ENCODE measurements at places on chromosomes 1 and 21. TPM values are rescaled to one million over a fixed set of nuclear protein-coding genes. Genes with fewer than 3 reads are reported as not detected.

GRCh38 chr1:117094841-117095604, 26.5 kb downstream of the TRIM45 start:
- no peak for DNase-seq

GRCh38 chr1:109847251-109847650, 63.4 kb upstream of the CSF1 start:
- no peak for DNase-seq

GRCh38 chr1:60091195-60091715, 17.7 kb upstream of the C1orf87 start:
- no peak for DNase-seq

DNA sequence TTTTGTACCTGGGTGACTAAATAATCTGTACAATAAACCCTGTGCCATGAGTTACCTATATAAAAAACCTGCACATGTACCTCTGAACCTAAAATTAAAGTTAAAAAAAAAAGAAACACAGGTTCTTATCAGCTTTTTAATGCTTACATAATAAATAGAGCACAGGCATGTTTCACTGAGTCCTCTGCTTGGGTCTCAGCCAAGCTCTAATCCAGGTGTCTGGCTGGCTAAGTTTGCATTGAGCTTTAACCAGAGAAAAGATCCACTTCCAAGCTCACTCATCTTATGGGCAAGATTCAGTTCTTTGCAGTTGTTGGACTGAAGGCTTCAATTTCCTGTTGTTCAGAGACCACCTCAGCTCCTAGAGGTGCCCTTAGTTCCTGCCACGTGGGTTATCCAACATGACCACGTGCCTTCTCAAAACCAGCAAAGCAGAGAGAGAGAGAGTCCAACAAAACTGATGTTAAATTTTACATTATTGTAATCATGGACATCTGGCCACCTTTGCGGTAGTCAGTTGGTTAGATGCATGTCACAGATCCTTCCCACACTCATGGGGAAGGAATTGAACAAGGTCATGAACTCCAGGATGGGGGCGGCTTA, 68.2 kb upstream of the TMPRSS2 start:
- DNase-seq, result no peak

GRCh38 chr1:53662169-53662568, 76.8 kb downstream of the GLIS1 start:
- no peak for DNase-seq

DNA sequence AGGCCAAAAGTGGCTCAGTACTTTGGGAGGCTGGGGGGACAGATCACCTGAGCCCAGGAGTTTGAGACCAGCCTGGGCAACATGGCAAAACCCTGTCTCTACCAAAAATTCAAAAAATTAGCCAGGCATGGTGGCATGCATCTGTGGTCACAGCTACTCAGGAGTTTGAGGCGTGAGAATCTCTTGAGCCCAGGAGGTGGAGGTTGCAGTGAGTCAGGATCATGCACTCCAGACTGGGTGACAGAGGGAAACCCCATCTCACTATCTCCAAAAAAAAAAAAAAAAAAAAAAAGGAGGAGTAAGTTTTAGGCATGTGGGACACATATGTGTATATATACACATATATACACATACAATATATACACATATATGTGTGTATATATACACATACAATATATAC, 165.3 kb upstream of the DPYD start:
- DNase-seq, result no peak

GRCh38 chr21:35053356-35054096, 4.4 kb upstream of the RUNX1 start:
- no peak for DNase-seq

GRCh38 chr1:110951161-110951560, 12.6 kb downstream of the LRIF1 start:
- DNase-seq, result no peak

DNA sequence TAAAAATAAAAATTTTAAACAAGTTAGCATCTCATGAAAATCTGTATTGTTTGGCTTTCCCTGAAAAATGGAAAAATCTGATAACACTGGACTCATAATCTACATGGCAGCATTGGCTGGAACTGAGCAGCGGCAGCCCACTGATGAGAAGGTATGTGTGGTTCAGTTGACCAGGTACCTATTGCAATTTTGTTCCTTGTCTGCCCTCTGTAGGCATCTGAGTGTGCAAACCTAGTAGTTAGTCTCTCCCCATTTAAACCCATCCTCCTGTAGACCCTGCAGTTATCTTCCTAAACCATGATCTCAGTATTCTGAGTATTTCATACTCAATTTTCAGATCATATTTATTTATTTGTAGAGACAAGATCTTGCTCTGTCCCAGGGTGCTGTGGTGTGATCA, 59.4 kb upstream of the SERBP1 start:
- no peak for DNase-seq

DNA sequence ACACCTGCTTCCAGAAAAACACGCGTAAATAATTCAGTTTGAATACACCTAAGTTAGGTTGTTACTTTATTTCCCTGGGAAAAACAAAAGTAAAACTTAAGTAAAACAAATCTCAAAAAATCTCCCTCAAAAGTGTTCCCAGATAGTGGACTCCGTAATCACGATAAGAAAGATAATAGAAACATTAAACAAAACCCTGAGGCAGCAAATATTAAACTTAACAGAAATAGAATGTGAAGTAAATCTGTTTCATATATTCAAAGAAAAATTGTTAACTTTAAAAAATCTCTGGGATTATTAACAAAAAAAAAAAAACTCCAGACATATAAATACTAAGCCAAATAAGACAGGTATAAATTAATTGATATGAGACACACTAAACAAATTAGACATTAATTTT, 743.2 kb upstream of the NCAM2 start:
- DNase-seq, result no peak

- no peak for DNase-seq
Measured at GRCh38 chr21:19237608-19238007, 834.0 kb upstream of the TMPRSS15 start.

GRCh38 chr1:206122686-206123085, 5.5 kb upstream of the AVPR1B start:
- no peak for DNase-seq

GRCh38 chr1:59144959-59145358, 151.9 kb upstream of the FGGY start:
- DNase-seq, result no peak

DNA sequence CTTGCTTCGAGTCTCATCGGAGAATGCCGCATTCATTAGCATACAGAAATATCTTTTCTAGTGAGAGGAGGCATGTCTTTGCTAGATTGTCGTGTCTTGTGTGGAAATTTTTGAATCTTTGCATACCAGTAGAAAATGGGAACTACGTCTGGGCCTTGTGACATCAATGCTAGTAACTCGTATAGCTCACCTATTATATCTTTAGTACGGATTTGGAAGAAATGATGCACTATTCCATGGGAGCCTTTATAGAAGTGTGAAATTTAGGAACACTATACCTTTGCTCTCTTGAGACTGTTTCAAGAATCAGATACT, 835 bp downstream of the UHMK1 start:
- no peak for DNase-seq

- DNase-seq, result no peak
Measured at GRCh38 chr1:44862829-44863401, 19.9 kb upstream of the PTCH2 start.

- no peak for DNase-seq
Measured at GRCh38 chr1:209800984-209801834, 4.7 kb downstream of the IRF6 start.

DNA sequence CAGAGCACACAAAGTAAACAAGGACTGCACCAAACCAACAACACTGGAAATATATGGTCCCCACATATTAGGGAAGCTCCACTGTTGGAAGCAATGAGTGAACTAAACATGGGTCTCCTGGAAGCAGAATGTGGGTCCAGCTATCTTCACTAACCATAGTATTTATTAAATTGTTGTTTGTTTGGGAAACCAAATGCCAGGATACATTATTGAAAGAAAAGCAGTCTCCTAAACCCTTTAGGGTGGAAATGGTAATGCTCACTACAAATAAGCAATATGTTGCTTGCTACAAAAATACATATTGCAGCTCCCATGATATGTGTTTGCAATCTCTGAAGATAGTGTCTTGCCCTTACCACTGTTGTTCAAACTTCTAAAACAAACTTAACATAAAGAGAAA, 2.2 kb downstream of the NEGR1 start:
- DNase-seq, result no peak

DNA sequence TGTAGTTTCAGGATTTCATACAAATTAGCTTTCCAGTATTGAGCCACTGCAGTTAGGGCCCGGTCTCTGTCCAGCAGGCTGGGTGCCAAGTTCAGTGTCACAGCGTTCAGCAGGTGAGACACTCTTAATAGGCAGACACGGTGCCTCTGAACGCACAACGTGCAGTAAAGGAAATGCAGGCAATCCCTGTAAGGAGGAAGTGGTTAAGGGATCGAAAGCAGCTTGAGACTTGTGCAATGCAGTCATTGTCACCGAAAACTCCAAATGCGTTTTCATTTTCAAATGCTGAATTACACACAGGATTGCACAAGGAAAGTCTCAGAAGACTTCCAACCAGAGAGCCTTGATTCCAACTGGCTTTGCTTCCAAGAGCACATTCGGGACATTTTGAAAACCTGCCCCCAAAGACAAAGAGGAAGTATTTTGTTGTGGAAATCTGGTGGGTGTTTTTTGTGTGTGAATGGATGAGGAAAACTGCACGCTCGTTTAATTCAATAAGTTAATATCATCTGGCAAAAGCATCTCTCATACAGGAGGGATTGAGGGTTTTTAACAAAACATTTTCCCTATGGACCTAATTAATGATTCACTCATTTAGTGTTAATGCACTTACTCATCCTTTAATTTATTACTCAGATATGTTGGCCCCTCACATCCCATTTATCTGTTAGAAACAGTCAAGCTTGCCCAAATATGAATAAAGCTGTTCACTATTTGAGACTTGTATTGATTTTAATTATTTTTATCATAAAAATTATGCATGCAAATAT, 61.6 kb downstream of the PTGS2 start:
- peak; percentile 26 for DNase-seq

DNA sequence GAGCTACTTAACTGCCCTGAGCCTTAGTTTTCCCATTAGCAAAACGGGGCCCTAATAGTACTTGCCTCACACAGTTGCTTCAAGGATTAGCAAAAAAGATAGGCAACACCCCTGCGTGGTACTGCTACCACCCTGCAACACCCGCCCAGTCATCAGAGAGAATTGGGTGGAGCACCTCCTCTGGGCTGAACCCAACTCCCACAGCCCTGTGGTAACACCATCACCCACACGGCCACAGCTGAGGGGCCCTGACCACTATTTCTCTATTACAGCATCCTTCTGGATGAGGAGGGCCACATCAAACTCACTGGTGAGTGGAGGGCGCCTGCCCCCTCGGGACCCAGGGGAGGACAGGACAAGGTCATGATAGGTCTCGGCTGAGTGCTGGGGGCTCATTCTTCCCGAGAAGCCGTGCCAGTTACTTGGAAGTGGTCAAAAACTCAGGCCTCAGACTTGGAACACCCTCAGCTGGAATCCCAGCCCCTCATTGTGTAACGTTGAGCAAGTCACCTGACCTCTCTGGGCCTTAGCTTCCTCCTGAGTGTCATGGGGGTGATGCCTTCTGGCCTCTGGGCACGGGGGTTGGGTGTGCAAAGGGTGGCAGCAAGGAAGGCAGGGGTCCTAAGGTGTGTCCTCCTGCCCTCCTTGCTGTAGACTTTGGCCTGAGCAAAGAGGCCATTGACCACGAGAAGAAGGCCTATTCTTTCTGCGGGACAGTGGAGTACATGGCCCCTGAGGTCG, 24.6 kb downstream of the RPS6KA1 start:
- DNase-seq, result no peak

GRCh38 chr1:143667730-143668129, 304.1 kb downstream of the FAM72C start:
- no peak for DNase-seq

DNA sequence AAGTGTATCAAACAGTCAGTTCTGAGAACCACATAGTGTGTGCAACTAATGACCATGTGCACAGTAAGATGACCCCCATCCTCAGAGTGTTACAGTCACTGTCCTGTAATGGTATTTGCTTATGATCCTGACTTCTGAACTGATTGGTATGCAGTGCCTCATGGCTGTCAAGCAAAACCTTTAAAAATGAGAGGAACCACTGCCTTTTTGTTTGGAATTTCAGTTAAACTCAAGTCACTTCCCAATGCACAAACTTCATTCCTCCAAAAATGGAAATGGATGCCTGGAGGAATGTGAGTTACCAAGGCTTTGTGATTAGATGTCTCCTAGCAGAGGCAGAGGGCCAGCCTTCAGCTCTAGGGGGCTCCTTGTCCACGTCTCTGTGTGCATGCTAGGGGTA, 10.5 kb downstream of the C1orf198 start:
- DNase-seq, result no peak

DNA sequence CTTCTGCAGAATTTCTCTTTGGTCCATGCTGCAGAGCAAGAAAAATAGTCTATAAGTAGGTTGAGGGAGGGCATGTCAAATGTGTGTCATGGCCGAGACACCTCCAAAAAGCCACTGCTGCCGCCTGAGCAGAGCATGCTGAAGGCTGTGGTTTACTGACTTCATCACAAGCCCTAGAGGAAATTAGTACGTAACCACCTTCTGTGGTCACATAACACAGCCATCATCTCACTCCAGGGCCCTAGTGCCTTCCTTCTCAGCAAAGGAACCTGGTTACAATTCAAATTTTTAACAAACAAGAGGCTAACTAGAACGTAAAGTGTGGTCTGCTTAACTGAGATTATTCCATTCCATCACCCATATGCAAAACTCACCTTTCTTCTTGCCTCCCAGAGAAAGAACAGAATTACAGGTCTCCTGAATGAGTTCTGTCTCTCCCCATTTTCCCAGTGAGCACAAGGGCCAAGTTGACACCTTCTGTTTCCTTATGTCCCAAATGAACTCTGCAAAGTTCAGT, at the start of gene PTPN22:
TSS of gene PTPN22 (minus strand) at position 116 of the 517 bp plus-strand sequence.
- DNase-seq, result peak; percentile 11

Gene COL8A2
- 1.6 TPM for total RNA-seq

Gene CPLANE2
- total RNA-seq, result 0.46 TPM

Gene IL19
- not detected for total RNA-seq

Gene CAMK1G
- not detected for total RNA-seq

Gene PYHIN1
- 0.16 TPM for total RNA-seq

Gene SPRR4
- total RNA-seq, result not detected

Gene HSD3B2
- total RNA-seq, result 0.66 TPM
